Osteocyte (in vitro differentiated cells): ENCODE measurements at places on chromosomes 12 and 14. TPM values are rescaled to one million over a fixed set of nuclear protein-coding genes. Genes with fewer than 3 reads are reported as not detected.

DNA sequence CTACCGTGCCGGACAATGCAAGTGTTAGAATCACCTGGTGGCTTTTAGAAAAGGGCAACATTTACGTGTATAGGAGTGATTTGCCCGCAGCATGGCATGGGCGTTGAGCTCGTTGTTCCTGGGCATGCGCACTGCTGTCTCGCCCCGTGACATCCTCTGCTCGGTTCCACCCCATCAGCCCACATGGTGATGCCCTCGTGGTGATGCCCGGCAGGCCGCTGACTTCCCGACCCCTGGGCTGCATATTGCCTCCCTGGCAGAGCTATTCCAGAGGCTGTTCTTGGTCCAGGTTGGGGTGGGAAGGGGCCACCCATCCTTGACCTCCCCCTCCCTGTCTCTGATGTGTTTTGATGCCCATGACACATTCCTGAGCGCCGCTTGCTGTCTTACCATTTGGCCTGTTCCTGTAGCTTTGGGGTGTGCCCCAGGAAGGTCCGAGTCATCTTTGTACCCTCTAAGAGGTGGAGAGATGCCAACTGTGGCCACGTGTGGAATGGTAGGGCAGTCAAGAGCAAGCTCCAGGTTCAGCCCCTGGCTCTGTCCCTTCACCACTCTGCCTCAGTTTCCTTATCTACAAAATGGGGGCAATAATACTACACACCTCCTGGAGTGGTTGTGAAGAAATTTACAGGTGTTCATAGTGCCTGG lies 4.8 kb downstream of the HIP1R start:
- no peak for DNase-seq
- H3K4me3 ChIP-seq: no peak overlapping the region
- no peaks in the 10 kb centered on the region for H3K27me3 ChIP-seq
- no peak overlapping the region for H3K27ac ChIP-seq
- H3K4me1 ChIP-seq: peaks cover 40% of the 10 kb centered on the region
- H3K36me3 ChIP-seq: peaks cover 2% of the 10 kb centered on the region

DNA sequence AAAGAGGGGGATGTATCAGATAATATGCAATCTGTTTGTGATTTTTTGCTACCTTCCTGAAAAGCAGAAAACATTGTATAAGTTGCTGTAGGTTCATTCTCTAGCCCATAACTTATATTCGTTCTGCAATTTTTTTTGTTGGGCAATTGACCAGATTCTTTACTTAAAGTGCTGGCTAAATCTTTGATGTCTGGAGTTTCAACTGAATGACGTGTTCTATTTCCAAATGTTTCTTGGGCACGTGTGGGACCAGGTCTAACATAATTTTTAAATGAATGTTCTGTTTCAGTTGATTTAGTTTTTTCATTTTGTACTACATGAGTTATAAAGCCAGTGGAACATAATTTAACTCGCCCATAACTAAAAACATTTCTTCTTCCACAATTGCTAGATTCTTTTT lies 3.8 kb downstream of the MLH3 start:
- no peak overlapping the region for H3K27ac ChIP-seq

GRCh38 chr12:131608740-131609690 lies 101.9 kb upstream of the SFSWAP start:
- H3K36me3 ChIP-seq: no peaks in the 10 kb centered on the region
- no peak for DNase-seq
- no peak overlapping the region for H3K4me3 ChIP-seq

- peaks cover 68% of the 10 kb centered on the region for H3K36me3 ChIP-seq
- no peak for DNase-seq
- H3K27me3 ChIP-seq: no peaks in the 10 kb centered on the region
- no peak overlapping the region for H3K27ac ChIP-seq
These were observed 53.6 kb upstream of the TRAF3 start for GRCh38 chr14:102723650-102724049.

GRCh38 chr12:101207086-101207780 lies 2.8 kb downstream of the SLC5A8 start:
- no peaks in the 10 kb centered on the region for H3K36me3 ChIP-seq
- peaks cover 3% of the 10 kb centered on the region for H3K27me3 ChIP-seq
- no peaks in the 10 kb centered on the region for H3K4me1 ChIP-seq
- DNase-seq: no peak

- peaks cover 6% of the 10 kb centered on the region for H3K4me1 ChIP-seq
- H3K27ac ChIP-seq: no peak overlapping the region
- DNase-seq: no peak
- H3K4me3 ChIP-seq: no peak overlapping the region
- H3K27me3 ChIP-seq: no peaks in the 10 kb centered on the region
- H3K36me3 ChIP-seq: no peaks in the 10 kb centered on the region
These were observed 87.1 kb downstream of the TMEM260 start for GRCh38 chr14:56666716-56667115.

DNA sequence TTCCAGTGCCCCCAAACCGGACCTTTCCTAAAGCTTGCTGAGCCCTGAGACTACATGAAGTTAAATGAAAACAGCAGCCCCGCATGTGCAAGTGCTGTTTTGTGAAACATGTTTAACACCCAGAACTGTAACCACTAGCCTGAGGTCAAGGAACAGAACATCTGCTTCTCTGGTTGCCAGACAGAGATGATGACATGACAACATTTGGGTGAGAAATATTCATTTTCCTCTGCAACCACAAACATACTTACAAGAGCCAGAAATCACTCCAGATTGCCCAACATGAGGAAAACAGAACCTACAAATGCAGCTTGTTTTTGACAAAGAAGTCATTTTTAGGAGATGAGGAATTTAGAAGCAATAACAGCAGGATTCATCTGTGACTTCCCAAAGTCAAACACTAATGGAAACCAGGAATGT lies 110.4 kb downstream of the BCAT1 start:
- peaks cover 29% of the 10 kb centered on the region for H3K36me3 ChIP-seq
- peaks cover 41% of the 10 kb centered on the region for H3K4me1 ChIP-seq
- H3K27me3 ChIP-seq: no peaks in the 10 kb centered on the region

DNA sequence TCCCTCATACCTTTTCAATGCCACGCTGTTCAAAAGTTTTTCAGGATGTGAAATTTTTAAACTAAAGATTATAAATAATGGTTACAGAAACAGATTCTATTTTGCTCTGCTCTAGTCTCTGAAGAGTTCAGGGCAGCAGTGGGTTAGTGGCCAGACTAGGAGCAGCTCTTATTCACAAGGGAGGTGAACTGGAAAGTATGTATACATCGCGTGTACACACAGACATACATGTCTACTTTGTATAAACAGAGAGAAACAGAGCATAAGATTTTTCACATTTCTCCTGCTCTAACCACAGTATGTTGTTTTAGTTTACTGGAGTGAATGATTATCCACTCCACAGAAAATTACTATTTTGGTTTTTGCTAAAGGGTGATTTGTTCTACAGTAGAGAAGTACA lies 74.4 kb upstream of the CRY1 start:
- H3K27me3 ChIP-seq: peaks cover 10% of the 10 kb centered on the region
- no peak for DNase-seq
- no peaks in the 10 kb centered on the region for H3K4me1 ChIP-seq

- peaks cover 11% of the 10 kb centered on the region for H3K36me3 ChIP-seq
- H3K27ac ChIP-seq: peak overlapping the region; percentile 34
- no peak for DNase-seq
- peaks cover 29% of the 10 kb centered on the region for H3K4me1 ChIP-seq
These were observed 86.6 kb upstream of the DYNC1H1 start for GRCh38 chr14:101877766-101878165.

GRCh38 chr14:26191671-26192070 lies 406.2 kb downstream of the NOVA1 start:
- no peak for DNase-seq
- no peak overlapping the region for H3K27ac ChIP-seq
- H3K4me1 ChIP-seq: no peaks in the 10 kb centered on the region
- no peaks in the 10 kb centered on the region for H3K36me3 ChIP-seq
- no peak overlapping the region for H3K4me3 ChIP-seq

DNA sequence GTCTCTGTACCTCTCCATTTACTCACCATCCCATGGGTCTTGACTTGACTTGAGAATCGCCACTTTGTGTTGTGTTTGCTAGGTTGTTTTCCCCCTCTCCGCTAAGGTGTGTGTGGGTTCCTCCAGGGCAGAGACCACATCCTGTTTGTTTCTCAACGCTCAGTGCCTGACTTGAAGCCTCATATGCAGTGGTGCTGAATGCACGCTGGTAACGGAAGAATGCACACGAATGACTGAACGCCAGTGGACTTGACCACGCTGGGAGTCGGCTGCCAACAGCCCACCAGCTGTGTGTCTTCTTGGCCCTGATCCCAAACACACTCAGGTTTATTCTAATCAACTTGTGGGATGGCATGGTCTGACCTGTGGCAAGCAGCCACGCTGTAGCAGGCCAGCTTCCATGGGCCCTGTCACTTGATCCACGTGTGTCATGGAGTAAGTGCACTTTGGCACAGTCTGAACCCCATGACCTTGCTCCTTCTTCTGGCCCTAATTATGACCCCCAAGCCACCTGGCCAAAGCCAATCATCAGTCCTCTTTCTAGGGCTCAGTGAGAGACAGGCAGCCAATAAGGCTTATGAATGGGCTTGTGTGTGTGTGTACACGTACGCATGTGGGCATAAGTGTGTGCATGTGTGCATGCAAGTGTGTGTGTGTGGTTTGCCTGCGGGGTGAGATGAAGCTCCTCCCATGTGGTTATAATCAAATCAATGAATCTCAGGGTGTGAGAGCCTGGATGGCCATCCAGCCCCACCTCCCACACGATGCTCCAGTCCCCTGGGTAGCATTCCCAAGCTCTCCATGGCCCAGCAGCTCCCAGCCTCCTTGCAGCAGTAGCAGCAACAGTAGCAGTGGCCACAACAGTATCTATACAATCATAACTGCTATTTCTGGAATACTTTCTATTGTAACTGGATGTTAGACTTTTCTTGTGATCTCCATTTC lies 6.4 kb upstream of the TC2N start:
- no peak overlapping the region for H3K27ac ChIP-seq
- H3K4me3 ChIP-seq: no peak overlapping the region
- H3K27me3 ChIP-seq: no peaks in the 10 kb centered on the region
- no peak for DNase-seq

- H3K27ac ChIP-seq: no peak overlapping the region
- no peaks in the 10 kb centered on the region for H3K27me3 ChIP-seq
- no peak for DNase-seq
- no peak overlapping the region for H3K4me3 ChIP-seq
These were observed 518.1 kb downstream of the TMEM121 start for GRCh38 chr14:106044515-106044914.

GRCh38 chr12:86698641-86698980 lies 442.4 kb upstream of the MGAT4C start:
- H3K36me3 ChIP-seq: no peaks in the 10 kb centered on the region
- H3K27me3 ChIP-seq: no peaks in the 10 kb centered on the region
- no peak for DNase-seq

DNA sequence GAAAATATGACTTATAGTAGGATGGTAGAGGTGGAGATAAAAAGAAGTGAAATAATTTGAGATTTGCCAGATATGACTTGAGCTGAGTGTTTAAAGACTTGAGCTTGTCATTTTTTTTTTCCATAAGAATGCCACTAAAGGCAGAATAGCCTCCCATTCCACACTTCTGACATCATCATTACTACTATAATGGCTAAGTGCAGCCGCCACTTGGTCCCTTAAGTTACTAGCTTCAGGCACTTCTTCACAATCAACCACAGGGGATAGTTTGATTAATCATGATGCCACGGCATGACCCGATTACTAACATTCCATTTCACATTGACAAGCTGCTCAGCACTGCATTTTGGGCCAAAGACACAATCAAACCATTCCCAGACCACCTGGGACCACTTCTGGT lies 127.9 kb downstream of the EFCAB11 start:
- no peaks in the 10 kb centered on the region for H3K27me3 ChIP-seq
- no peak overlapping the region for H3K4me3 ChIP-seq
- peak overlapping the region; percentile 59 for H3K27ac ChIP-seq
- DNase-seq: no peak

DNA sequence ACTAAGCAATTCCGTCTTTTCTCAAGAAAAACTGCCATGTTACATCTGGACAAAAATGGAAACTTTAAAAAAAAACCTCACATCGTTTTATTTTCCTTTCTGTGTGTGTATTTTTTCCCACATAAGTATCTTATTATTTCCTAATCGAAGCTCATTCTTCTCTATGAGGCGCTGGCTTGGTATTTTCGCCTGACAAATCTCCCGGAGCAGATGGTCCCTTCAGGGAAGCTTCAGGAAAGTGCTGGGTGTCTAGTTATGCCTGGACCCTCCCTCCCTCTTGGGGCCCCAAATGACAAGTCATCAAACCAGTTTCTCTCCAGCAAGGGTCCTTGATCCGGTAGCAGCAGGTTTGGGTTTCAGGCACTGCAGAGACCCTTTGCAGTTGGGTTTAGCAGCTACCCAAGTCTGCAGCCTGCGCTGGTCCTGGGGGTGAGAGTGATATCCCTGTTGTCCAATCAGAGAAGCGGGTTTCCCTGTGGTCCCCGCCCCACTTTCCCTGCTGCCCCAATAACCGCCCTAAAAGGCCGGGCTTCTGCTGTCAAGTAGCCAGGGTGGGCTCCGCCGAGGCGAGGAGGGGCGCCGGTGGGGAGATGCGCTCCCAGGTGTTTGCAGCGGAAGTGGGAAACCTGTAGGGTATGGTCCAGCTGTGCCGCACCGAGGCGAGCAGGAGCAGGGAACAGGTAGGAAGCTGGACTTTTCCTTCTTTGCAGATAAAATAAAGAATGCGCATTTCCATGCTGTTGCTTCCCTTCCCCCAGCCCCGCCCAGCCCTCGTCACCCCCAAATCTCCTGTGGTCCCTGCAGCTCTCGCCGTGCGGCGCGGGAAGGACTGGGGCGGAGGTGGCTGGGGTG lies at the start of gene CNTN1:
CNTN1 (plus strand) TSS at position 527 of the 852 bp plus-strand sequence.
- DNase-seq: no peak
- no peaks in the 10 kb centered on the region for H3K36me3 ChIP-seq
- H3K27ac ChIP-seq: no peak within 1 kb of the TSS

- H3K4me3 ChIP-seq: peak overlapping the region; percentile 82
- H3K36me3 ChIP-seq: no peaks in the 10 kb centered on the region
- peak overlapping the region; percentile 92 for H3K27ac ChIP-seq
- peaks cover 22% of the 10 kb centered on the region for H3K4me1 ChIP-seq
- H3K27me3 ChIP-seq: no peaks in the 10 kb centered on the region
These were observed 4.5 kb upstream of the GDF11 start for GRCh38 chr12:55738123-55739024.

RTL1 gene
- not detected in 2 replicates for total RNA-seq

OR5AU1 gene
- total RNA-seq: not detected in 2 replicates

SNW1 gene
- 81.2 and 101 TPM in 2 replicates for total RNA-seq
